ENCODE measurements at places on chromosomes 1 and 21.

DNA sequence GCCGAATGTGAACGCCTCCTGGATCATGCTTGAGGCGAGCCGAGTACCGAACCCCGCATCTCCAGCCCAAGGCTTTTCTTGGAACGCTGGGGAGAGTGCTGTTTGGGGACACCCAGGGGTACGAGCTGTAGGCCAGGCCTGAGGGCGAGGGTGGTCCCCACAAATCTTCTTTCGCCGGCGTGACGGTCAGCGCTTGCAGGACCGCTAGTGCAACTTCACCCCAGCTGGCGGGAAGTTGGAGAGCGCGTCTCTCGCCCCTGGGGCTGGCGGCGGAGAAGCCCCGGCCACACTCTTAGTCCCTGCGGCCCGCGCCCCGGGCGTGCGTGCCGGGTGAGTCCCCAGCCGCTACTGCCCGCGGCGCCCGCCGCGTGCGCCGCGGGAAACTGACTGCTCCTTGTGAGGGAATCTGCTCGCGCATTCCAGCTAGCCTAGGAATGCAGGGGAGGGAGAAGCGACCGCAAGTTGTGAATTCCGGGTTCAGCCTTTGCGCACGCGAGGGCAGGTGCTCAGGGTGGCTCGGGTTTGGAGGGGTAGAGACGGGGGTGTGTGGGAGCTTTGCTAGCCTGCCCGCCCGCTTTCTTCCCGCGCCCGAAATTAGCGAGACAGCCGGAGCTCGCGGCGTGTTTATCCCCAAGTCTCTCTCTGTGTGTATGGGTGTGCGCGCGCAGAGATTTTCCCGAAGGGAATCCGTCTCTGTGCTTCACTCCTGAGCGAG, 884 bp downstream of the LHX4 start:
- DNase-seq, result no peak

DNA sequence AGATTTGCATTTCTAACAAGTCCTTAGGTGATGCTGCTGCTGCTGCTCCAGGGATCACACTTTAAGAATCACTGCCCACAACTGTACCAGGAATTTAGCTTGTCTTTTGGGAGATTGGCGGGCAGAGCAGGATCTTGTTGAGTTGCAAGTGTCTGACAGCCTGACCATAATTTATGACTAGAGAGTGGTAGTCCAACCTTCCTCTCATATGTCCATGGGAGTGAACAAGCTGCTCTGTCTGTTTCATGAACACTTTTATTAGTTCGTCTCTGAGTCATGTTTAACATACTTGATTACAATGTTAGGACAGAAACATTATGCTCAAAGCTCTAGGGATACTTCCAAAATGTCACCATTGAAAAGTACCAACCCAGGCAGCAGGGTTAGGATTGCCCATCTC, 169.6 kb downstream of the TGFB2 start:
- DNase-seq, result no peak

DNA sequence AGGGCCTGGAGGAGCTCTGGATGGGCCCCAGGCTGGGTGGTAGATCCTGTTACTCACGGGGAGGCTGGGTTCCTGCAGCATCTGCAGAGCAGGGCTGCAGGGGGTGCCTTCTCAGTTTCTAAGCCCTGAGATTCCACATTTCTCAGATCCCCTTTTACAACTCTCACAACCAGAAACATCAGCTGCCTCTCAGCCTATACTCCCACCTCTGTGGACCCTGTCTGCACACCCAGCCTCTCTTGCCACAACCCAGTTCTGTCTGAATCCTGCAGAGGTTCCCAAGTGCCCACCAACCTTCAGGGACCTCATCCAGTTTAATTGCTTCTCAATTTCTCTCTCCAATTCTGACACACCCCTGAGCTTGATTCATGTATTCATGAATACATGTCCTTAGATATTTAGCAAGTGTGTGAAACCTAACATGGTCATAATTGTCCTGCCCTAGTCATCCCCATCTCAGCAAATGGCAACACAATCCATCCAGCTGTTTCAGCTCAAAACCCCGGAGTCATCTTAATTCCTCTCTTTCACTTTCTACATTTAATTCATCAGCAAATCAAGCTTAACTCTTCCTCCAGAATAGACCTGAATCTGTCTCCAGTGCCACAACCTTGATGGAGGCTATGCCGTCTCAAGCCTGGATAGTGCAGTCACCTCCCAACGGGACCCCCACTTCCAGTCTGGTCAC, 57.0 kb upstream of the NEK2 start:
- no peak for DNase-seq

DNA sequence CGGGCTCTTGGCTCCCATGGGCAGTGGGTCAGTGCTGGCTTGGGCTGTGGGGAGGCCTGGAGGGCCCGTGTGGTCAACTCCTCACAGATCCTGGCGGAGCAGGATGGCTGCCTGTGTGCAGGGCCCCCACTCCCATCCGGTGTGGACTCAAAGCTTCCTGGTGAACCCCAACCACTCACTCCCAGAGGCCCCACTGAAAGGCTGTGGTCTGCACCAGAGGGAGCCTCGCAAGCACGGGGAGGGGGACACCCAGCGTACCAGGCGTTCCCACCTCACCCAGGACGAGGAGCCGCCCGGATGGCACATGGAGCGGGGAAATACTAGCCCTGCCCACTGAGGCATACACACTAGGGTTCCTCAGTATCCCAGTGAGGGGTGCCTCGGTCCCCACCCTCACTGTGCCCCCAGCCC, 75.4 kb upstream of the ACTRT2 start:
- no peak for DNase-seq

- DNase-seq, result no peak
Measured at GRCh38 chr1:202623075-202623474, 87.2 kb downstream of the SYT2 start.

GRCh38 chr21:37619464-37619974, 252.9 kb downstream of the DYRK1A start:
- no peak for DNase-seq

- DNase-seq, result no peak
Measured at GRCh38 chr1:177137814-177138213, 26.7 kb downstream of the ASTN1 start.

GRCh38 chr1:68725001-68725752, 228.3 kb upstream of the DEPDC1 start:
- DNase-seq, result no peak

GRCh38 chr1:2504225-2504948, 22.0 kb downstream of the PANK4 start:
- no peak for DNase-seq

DNA sequence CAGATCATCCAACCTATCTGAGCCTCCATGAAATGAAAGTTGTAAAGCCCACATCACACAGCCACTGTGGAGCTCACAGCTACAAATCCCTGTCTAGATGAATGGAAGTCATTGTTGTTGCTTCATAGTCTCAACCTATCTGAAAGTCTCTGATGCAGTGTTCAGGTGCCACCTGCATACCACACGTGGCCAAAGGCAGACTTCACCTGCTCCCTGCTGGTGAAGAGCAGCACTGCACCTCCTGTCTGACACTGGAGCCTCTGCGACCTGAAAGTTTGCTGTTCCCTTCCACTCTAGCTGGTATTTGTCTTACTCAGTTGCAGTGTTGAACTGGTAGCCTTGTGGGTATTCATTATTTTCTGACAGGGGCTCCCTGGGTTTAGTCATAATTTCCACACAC, 18.4 kb downstream of the LORICRIN start:
- DNase-seq, result peak; percentile 53

DNA sequence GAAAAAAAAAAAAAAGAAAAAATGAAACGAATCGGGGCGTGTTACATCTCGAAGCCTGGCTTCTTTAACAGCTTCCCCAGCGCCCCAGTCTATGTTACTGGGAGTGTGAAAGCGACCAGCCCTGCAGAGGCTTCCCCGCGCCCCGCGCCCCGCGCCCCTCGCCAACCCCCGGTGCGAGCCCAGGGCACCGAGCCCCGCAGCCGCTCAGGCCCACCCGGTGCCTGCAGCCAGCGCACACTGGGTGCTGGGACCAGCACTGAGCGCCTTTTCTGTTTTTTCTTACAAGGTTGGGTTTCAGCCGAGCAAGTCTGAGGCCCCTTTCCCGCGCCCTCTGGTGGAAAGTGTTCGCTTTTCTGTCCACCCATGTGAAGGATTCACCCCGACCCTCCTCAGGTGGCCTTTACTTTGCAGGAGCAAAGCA, 42.1 kb upstream of the ZNF496 start:
- peak; percentile 41 for DNase-seq

- no peak for DNase-seq
Measured at GRCh38 chr1:230647321-230647720, 5.0 kb downstream of the COG2 start.

- DNase-seq, result no peak
Measured at GRCh38 chr1:226588484-226588883, 39.9 kb downstream of the STUM start.

- no peak for DNase-seq
Measured at GRCh38 chr1:61220536-61220935, 138.2 kb downstream of the NFIA start.

DNA sequence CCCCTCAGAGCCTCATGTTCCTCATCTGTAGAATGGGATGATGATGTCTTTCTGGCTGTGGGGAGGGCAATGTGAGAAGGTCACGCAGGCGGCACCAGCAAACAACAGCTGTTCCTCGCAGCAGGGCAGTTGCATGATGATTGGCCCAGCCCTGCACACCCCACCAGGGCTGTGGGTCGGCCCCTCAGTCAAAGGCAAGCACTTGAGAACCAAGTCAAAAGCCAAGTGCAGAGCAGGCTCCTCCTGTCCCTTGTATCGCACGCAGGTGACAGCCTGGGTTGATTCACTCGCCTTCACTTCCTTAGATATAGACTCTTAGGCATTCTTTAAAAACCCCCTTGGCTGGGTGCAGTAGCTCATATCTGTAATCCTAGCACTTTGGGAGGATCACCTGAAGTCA, 191.9 kb upstream of the C1orf174 start:
- no peak for DNase-seq

DNA sequence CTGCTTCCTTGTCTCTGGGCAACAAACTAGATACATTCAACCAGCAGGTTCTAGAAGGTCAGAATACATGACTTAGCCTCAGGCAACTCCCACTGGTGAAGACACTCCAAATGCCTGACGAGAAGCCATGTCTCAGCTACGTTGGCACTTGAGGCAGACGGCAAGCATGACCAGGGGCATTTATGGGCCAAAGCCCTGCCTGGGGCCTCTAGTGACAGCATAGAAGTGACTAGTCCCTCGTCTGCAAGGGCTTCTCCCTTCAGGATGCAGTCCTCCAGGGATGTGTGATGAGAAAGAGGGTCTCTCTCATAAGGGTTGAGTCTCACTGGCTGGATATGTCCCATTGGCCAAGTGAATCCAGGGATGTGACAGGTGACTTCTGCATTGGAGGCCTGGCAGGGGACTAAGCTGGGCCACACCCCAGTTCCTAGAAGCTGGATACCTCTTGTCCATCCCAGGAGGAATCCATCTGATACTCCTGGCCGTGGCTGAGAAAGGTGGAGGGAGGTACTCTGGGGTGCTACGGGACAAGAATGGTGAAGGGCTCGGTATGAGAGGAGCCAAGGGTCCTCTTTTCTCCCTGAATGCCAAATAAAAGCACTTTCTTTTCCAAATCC, 148.6 kb upstream of the HMGB4 start:
- DNase-seq, result no peak

- DNase-seq, result no peak
Measured at GRCh38 chr1:112625696-112626095, 6.1 kb downstream of the CAPZA1 start.

Data from stimulated activated CD4-positive, alpha-beta T cell treated with anti-CD3 and anti-CD28 coated beads, Interleukin-1b, Interleukin-23, amount 100 ng/mL, for 48 hours (primary cell).